ENCODE measurements at places on chromosomes 12 and 14.
A peak's percentile ranks its signal among the peaks of the same experiment; 100 is the strongest.

GRCh38 chr12:4245446-4245845, 28.1 kb upstream of the CCND2 start:
- no peak for DNase-seq

GRCh38 chr14:57290751-57291150, 22.0 kb downstream of the AP5M1 start:
- no peak for DNase-seq

GRCh38 chr14:75120541-75121291, 6.1 kb downstream of the NEK9 start:
- no peak for DNase-seq

DNA sequence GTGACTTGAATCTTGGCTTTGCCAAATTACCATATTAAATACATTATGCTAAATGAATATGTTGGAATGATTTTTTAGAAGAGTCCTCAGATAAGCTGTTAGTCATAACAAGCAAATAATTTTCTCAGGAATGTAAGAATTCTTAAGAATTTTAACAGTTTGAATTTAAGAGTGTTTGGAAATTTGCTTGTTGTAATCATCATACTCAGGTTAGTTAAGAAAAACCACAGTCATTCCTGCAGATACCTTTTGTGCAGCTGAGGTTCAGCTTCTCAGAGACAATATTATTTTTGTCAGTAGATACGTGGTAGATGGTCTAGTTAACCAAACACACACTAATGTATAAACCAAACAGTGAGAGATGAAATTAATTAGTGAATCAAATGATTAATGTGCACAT, 8.9 kb downstream of the WNK1 start:
- DNase-seq: peak; percentile 61

GRCh38 chr14:70886421-70887206, 20.6 kb upstream of the PCNX1 start:
- DNase-seq: peak; percentile 61

DNA sequence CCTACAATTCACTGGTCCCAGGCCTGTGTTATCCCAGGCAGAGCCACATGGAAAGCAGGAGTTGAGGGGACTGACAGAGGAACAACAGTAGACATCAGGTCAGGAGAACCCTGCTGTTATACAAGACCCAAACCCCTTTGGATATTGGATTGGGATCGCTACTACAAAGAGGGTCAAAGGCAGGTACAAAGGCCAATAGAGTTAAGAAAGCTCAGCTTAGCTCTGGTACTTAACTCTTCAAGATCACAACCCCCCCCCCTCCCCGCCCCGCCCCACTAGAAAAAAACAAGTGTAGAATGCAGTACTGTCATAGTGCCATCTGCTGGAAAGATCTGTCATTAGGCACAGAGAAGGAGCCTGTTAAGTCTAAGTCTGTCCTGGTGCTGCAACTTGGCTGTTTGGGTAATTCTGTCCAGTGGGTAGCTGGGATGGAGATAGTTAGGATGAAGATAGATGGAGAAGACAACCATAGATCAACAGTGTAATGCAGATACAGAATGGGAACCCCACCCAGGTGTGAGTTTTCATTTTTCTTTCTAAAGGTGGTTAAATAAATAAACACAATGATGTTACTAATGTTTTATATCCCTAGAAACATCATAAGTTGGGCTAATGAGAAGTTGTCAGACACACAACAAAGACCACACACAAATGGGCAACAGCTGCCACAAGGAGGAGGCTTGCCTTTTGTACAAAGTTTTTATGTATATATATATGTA, 17.2 kb downstream of the REM2 start:
- peak; percentile 69 for DNase-seq

GRCh38 chr14:33317675-33318074, 379.0 kb downstream of the NPAS3 start:
- no peak for DNase-seq

GRCh38 chr14:105096206-105096875, 31.1 kb upstream of the GPR132 start:
- no peak for DNase-seq

DNA sequence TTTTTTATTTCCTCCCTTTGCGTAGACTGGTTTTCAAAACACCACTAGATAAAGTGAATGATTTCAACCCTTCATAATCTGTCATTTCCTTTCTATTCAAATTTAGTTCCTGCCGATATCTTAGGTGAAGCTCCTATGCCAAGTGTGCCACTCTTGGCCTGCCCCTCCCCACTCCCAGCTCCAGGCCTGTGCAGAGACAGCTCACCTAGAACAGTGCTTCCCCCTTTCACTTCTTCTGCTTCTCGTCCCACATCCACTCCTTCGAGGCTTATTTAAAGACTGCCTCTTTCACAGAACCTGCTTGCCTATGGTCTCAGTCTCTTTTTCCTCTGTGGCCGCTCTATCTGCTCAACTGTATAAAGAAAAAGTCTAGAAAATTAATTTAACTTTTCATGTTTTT, 473.8 kb downstream of the RAD51B start:
- no peak for DNase-seq

GRCh38 chr14:21711360-21711961, 37.8 kb upstream of the OR4E1 start:
- DNase-seq: peak; percentile 57

DNA sequence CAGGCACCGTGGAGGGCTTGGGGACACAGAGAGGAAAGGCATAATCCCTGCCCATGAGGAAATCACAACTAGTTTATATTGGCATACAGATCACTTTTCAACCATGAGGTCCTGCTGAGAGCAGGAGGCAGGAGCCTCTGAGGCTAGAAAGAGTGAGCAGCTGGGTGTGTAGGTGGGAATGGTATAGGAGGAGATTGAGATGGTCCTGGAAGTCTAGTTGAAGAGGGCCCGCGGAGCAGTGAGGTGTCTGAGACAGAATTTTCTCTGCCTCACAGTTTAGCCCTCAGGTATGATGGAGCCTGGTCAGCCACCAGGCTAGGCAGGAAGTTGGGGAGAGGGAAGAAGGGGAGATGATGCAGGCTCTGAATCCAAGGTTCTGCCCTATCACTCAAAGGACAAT, 54.7 kb upstream of the JDP2 start:
- DNase-seq: no peak

- DNase-seq: no peak
Observed at GRCh38 chr12:53868511-53868986, 70.1 kb upstream of the HOXC13 start.

GRCh38 chr12:110846615-110847566, at the start of gene CCDC63:
CCDC63 (plus strand) TSS chr12:110846987; CDS start chr12:110852955, 5,968 bp downstream.
- DNase-seq: no peak

GRCh38 chr14:85186082-85186481, 343.9 kb upstream of the FLRT2 start:
- no peak for DNase-seq

DNA sequence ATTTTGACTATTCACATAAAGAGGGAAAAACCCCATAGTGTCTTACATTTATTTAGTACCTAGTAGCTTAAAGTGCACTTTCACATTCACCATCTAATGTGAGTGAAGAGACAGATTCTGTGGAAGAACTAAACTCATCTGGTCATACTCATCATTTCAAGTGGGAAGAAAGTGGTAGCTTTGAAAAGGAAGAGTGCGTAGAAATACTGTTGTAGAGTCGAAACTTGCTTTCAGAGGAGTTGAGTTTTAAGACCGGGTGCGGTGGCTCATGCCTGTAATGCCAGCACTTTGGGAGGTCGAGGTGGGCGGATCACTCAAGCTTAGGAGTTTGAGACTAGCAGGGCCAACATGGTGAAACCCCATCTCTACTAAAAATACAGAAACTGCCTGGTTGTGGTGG, 222.2 kb downstream of the ERC1 start:
- DNase-seq: no peak

- DNase-seq: no peak
Observed at GRCh38 chr12:62848418-62848817, 86.5 kb downstream of the PPM1H start.

GRCh38 chr12:52629281-52630007, 11.1 kb upstream of the KRT73 start:
- DNase-seq: no peak

GRCh38 chr12:112466011-112466422, 47.3 kb downstream of the PTPN11 start:
- no peak for DNase-seq

DNA sequence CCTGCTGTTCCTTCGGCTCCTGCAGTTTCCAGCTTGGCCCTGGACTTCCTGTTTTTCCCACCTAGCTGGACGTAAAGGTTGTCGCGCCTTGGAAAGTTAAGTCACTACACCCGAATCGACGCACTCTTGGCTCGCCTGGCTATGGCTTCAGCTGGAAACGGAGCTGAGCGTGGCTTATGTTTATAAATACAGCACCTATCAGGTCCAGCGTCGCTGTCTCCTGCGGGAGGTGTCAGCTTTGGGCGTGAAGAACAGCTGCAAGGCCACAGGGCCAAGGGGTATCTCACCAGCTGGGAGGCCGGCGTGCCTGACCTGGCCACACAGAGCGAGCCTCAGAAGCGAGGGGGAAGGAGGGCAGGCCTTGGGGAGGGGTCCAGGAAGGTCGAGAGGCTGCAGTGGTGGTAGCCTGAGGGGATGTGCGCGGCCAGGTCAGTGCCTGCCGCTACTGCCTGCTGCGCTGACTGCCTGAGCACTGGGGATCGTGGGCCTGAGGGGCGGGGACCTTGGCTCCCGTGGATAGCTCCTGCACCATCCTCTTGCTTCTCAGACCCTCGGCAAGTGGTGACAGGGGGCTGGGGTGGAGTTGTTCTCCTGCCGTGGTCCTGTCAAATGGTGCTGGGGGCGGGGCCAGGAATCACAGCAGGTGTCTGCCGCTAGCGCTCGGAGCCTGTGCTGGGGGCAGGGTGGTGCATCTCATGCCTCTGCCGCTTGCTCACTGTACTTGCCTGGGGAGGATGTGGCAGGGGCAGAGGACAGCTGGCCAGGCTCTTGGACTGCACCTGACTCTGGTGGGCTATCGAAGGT, 12.5 kb downstream of the PACS2 start:
- no peak for DNase-seq

DNA sequence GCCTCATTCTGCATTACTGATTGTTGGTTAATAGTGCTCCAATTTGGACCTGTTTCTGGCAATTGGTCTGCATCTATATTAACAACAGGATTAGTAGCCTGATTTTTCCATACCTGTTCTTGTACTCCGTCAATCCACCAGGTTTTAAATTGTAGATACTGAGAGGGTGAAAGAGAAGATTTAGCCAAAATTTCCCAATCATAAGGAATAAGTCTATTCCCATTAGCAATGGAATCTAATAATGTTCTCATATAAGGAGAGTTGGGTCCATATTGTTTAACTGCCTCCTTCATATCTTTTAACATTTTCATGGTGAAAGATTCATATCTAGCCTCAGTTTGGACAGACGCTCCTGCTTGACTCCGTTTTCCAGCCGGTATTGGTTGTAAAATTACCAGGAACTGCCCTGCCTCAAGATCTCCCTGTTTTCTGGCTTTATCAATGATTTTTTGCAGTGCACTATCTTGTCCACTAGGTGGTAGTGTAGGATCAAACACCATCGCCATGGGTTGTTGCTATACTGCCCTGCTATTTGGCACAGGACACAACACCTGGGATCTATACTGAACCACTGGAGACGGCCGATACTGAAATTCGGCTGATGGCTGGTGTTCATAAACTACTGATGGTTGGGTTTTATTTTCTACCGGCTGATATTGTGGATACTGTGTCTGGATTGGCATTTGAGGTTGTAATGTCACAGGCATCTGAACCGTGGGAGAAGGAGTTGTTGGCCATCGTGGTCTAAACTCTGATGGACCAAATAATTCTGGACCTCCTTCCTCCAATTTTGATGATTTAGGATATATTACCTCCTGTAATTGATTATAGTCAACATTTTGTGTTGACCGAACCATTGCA, 25.2 kb downstream of the DHRS4L2 start:
- peak; percentile 78 for DNase-seq

DNA sequence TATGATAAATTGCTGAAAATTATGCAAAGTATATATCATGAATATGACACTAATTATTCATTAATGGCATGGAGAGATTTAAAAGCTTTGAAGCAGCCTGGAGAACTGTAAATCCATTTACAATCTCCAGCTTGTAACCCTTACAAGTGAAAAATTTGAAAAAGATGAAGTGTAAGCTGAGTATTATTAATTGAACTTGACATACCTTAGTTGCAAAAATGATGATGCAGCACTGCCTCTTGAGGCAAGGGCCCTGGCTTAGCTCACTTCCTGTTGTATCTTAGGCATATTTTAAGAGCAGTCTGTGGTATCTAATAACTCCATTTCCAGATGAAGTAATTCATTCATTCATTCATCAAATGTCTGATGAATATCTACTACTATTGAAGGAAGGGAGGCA, 158.6 kb downstream of the ANO4 start:
- no peak for DNase-seq

DNA sequence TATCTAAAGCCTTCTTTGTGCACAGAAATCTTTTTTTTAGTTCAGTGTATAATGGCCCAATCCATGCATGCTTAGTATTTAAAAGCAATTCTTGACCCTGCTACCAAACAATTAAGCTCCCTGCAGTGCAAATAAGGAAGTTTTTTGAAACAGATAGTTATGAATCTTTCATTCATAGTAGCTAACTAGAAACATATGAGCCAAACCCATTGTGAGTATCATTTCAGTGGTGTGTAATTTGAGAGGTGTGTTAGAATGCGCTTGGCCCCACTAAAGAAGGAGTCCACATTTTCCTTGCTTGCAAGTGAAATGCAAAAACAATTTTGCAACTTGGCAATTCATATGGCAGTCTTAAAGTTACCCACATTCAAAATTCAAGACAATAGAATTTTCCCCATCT, 14.4 kb downstream of the EPS8 start:
- DNase-seq: no peak

GRCh38 chr14:81018684-81019083, 63.3 kb downstream of the TSHR start:
- DNase-seq: no peak

GRCh38 chr14:29062976-29063375, 296.4 kb downstream of the FOXG1 start:
- DNase-seq: no peak

DNA sequence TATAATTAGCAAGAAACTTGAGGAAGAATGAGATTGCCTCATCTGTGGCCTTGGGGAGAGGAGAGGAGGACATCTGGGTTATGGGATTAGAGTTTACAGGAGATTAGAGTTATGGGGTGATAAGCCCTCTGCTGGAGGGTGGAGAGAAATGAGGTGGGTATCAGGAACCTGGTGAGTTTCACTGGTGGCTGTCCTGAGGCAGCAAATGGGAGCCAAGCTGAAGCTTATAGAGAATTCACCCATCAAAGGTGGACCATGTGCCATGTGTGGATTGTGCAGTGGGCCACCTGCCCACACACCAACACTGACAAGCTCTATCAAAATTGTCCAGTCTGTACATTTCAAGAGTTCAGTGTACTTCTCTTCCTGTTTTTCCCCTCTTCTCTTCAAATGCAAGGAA, 135.3 kb downstream of the AEBP2 start:
- no peak for DNase-seq
